ENCODE measurements at places on chromosomes 1 and 21. TPM values are rescaled to one million over a fixed set of nuclear protein-coding genes. Genes with fewer than 3 reads are reported as not detected.

CLCA4 gene
- not detected for polyA plus RNA-seq

GBP6 gene
- not detected for polyA plus RNA-seq

SLC44A3 gene
- polyA plus RNA-seq: not detected

F3 gene
- 0.77 TPM for polyA plus RNA-seq

NCDN gene
- polyA plus RNA-seq: 7.9 TPM

MOB3C gene
- 5.3 TPM for polyA plus RNA-seq

MYOC gene
- polyA plus RNA-seq: not detected

PGBD5 gene
- polyA plus RNA-seq: not detected

TMEM61 gene
- not detected for polyA plus RNA-seq

DNA sequence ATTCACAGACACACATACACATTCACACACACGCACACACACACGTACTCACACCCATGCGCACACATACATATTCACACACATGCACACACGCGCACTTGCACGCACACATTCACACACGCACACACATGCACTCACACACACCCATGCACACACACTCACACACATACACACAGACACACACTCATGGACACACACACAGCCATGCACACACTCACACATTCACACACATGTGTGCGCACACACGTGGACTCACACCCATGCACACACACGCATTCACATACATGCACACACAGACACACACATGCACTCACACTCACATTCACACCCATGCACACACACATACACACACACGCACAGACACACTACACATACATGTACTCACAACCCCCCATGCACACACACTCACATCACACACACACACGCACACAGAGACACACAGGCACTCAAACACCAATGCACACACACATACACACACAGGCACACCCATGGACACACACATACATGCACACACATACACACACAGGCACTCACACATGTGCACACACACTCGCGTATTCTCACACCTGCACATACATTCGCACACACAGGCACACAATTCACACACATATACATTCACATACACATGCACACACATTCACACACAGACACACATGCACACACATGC lies 589.1 kb downstream of the PTPRU start:
- no peak overlapping the region for H3K4me3 ChIP-seq
- H3K4me1 ChIP-seq: no peaks in the 10 kb centered on the region
- no peak for DNase-seq
- no peaks in the 10 kb centered on the region for H3K36me3 ChIP-seq
- H3K27me3 ChIP-seq: no peaks in the 10 kb centered on the region

- peaks cover 5% of the 10 kb centered on the region for H3K36me3 ChIP-seq
- DNase-seq: no peak
- no peaks in the 10 kb centered on the region for H3K27me3 ChIP-seq
- no peak overlapping the region for H3K27ac ChIP-seq
These were observed 37.4 kb downstream of the PRDM2 start for GRCh38 chr1:13737398-13737797.

DNA sequence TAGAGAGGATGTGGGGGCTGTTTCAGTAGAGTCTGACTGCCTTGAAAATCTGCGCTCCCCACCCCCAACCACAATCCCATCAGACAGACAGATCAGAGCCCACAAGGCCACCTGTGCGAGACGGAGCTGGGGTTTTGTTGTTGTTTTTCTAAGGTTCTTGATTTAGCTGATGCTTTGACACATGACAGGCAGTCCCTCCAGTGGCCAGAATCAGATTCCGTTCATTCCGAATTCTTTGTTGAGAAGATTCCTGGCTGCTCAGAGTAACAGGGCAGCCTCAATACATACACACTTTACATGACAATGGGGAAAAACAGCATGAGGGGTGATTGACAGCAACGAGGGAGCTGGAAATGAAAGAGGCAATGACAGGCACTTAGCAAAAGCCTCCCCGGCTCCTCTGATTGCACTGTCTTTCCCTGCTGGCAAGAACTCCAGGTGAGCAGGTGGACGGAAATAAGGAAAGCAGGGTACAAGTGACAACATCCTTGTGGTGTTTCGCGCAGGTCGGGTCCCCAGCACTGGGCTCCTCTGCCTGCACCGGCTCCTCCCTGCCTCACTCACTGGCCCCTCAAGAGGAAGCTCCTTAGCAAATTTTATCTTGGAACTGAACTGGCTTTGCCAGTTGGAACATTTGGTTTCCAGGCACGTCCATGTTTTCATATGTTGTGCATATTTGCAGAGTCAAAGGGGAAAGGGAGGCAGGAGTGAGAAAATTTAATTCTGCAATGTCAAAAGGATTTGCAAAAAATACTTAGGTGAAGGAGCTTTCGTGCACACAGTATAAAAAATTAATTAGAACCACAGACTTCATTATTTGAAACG lies 148.7 kb downstream of the PGBD5 start:
- no peak for DNase-seq
- H3K36me3 ChIP-seq: peaks cover 62% of the 10 kb centered on the region
- H3K27me3 ChIP-seq: no peaks in the 10 kb centered on the region
- H3K27ac ChIP-seq: no peak overlapping the region
- H3K4me1 ChIP-seq: no peaks in the 10 kb centered on the region

DNA sequence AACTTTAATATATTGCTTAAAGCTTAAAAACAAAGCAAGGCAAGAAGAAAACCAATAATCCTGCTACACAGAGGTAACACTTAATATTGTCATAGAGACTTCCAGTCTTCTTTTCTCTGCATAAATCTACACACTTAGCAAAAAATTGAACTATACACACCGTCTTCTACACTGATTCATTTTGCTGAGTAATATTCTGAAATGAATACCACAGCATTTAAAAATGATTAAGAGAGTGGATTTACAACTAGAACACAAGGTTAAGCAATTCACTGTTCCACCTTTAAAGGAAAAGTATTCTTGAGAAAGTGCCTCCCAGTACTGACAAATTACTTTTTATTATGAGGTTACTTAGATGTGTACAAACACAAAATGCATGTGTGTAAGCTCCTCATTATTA lies 22.2 kb upstream of the ITPKB start:
- no peak overlapping the region for H3K4me3 ChIP-seq
- H3K27ac ChIP-seq: no peak overlapping the region
- H3K36me3 ChIP-seq: no peaks in the 10 kb centered on the region
- DNase-seq: no peak
- H3K27me3 ChIP-seq: no peaks in the 10 kb centered on the region

DNA sequence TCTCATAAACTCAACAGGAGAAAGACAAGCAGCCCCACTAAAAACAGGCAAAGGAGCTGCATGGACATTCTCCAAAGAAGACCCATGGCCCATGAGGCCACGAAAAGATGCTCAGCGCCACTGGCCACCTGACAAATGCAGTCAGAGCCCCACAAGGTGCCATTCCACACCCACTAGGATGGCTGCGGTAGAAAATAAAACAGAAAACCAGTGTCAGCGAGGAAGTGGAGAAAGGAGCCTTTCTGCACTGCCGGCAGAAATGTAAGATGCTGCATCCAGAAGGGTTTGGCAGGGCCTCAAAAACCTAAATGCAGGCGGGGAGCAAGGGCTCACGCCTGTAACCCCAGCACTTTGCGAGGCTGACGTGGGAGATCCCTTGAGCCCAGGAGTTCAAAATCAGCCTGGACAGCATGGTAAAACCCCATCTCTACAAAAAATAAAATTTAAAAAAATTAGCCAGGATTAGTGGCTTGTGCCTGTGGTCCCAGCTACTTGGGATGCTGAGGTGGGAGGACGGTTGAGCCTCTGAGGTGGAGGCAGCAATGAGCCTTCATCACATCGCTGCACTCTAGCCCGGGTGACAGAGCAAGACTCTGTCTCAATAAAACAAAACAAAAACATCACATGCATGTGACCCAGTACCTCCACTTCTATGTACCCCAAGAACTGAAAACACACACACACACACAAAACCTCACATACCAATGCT lies 4.2 kb downstream of the WNT9A start:
- H3K27me3 ChIP-seq: peaks cover 4% of the 10 kb centered on the region
- peaks cover 10% of the 10 kb centered on the region for H3K4me1 ChIP-seq
- no peak overlapping the region for H3K4me3 ChIP-seq
- no peak overlapping the region for H3K27ac ChIP-seq
- DNase-seq: no peak

GRCh38 chr1:119331190-119331515 lies 37.4 kb upstream of the HAO2 start:
- H3K4me3 ChIP-seq: no peak overlapping the region
- no peak for DNase-seq
- peaks cover 15% of the 10 kb centered on the region for H3K27me3 ChIP-seq
- peaks cover 9% of the 10 kb centered on the region for H3K4me1 ChIP-seq
- no peaks in the 10 kb centered on the region for H3K36me3 ChIP-seq

DNA sequence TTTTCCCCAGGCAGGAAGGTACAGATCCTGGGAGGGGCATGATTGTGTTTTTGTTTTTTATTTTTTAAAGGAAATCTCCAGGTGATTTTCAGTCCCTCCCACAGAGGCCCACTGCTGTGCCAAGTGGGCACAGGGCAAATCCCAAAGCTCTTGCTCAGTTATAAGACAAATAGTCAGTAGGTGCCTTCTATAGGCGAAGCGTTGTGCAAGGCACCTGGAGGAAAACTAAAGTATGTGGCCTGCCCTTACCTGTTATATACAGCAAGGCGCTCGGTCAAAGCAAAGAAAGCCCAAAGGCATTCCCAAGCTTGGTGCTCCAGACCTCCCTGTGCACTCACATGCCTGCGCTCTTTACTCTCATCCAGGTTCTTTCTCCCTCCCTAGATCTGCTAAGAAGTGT lies 81.0 kb downstream of the KCNJ15 start:
- H3K27me3 ChIP-seq: no peaks in the 10 kb centered on the region
- no peaks in the 10 kb centered on the region for H3K4me1 ChIP-seq
- no peak overlapping the region for H3K4me3 ChIP-seq
- no peak overlapping the region for H3K27ac ChIP-seq

DNA sequence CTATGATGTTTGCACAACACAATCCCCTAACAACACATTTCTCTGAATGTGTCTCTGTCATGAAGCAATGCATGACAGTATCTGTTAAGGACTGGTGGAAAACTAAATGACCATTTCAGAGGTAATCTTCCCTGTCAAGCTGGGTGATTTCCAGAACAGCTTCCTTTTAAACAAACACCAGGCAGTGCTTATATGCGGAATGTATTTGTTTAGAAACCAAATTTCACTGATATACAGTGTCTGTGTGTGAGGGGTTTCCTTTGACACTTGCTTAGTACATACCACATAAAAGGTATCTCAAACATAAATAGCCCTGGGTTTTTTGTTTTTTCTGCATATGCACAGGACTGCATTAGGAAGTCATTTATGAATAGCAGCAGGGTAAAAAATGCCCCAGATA lies 95.6 kb downstream of the TGFBR3 start:
- H3K36me3 ChIP-seq: no peaks in the 10 kb centered on the region
- no peak overlapping the region for H3K4me3 ChIP-seq
- no peak for DNase-seq
- no peaks in the 10 kb centered on the region for H3K27me3 ChIP-seq
- no peak overlapping the region for H3K27ac ChIP-seq
- H3K4me1 ChIP-seq: no peaks in the 10 kb centered on the region

- H3K27me3 ChIP-seq: no peaks in the 10 kb centered on the region
- H3K36me3 ChIP-seq: no peaks in the 10 kb centered on the region
- no peak overlapping the region for H3K4me3 ChIP-seq
These were observed 241.2 kb upstream of the ST6GALNAC5 start for GRCh38 chr1:76625886-76626678.

GRCh38 chr1:8481650-8482380 lies 163.9 kb downstream of the SLC45A1 start:
- H3K27me3 ChIP-seq: no peaks in the 10 kb centered on the region

DNA sequence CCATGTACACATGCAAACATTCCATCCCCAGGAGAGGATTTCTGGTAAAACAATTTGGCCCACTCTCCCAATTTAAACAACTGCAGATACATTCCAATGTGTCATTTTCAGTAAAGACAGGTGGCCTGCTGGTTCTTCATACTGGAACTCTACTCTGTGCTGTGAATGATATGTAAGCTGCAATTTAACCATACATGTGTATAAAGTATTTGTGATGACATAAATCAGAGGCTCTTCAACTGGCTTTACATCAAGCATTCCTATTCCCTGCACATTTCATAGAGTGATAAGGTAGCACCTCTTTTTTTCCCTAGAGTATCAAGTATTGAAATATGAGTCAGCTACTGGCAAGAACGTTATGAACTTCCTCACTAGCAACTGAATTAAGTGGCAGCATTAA lies 649.5 kb upstream of the ADGRL2 start:
- H3K27me3 ChIP-seq: no peaks in the 10 kb centered on the region
- no peaks in the 10 kb centered on the region for H3K36me3 ChIP-seq
- DNase-seq: no peak
- no peaks in the 10 kb centered on the region for H3K4me1 ChIP-seq

DNA sequence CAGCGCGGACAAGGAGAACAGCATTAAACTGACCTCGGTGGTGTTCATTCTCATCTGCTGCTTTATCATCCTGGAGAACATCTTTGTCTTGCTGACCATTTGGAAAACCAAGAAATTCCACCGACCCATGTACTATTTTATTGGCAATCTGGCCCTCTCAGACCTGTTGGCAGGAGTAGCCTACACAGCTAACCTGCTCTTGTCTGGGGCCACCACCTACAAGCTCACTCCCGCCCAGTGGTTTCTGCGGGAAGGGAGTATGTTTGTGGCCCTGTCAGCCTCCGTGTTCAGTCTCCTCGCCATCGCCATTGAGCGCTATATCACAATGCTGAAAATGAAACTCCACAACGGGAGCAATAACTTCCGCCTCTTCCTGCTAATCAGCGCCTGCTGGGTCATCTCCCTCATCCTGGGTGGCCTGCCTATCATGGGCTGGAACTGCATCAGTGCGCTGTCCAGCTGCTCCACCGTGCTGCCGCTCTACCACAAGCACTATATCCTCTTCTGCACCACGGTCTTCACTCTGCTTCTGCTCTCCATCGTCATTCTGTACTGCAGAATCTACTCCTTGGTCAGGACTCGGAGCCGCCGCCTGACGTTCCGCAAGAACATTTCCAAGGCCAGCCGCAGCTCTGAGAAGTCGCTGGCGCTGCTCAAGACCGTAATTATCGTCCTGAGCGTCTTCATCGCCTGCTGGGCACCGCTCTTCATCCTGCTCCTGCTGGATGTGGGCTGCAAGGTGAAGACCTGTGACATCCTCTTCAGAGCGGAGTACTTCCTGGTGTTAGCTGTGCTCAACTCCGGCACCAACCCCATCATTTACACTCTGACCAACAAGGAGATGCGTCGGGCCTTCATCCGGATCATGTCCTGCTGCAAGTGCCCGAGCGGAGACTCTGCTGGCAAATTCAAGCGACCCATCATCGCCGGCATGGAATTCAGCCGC lies 2.5 kb downstream of the S1PR1 start:
- peaks cover 16% of the 10 kb centered on the region for H3K27me3 ChIP-seq
- peaks cover 27% of the 10 kb centered on the region for H3K4me1 ChIP-seq
- no peaks in the 10 kb centered on the region for H3K36me3 ChIP-seq

- H3K27ac ChIP-seq: no peak overlapping the region
- H3K36me3 ChIP-seq: no peaks in the 10 kb centered on the region
- DNase-seq: no peak
- no peaks in the 10 kb centered on the region for H3K4me1 ChIP-seq
- H3K27me3 ChIP-seq: no peaks in the 10 kb centered on the region
These were observed 13.0 kb downstream of the CAMSAP2 start for GRCh38 chr1:200751717-200752116.

- H3K4me3 ChIP-seq: no peak overlapping the region
- DNase-seq: no peak
- no peaks in the 10 kb centered on the region for H3K36me3 ChIP-seq
- no peak overlapping the region for H3K27ac ChIP-seq
- H3K27me3 ChIP-seq: no peaks in the 10 kb centered on the region
These were observed 44.6 kb downstream of the SUSD4 start for GRCh38 chr1:223319398-223319797.

- H3K4me1 ChIP-seq: peaks cover 18% of the 10 kb centered on the region
- peak; percentile 28 for DNase-seq
- H3K27me3 ChIP-seq: no peaks in the 10 kb centered on the region
- H3K4me3 ChIP-seq: peak overlapping the region; percentile 12
- no peak overlapping the region for H3K27ac ChIP-seq
These were observed 220.7 kb downstream of the PDE4B start for GRCh38 chr1:66013371-66013770.

Data from CD14-positive monocyte (primary cell).